ENCODE measurements at places on chromosomes 2 and 18.

- no peak for DNase-seq
These were observed 58.0 kb downstream of the RAB31 start for GRCh38 chr18:9766076-9766481.

DNA sequence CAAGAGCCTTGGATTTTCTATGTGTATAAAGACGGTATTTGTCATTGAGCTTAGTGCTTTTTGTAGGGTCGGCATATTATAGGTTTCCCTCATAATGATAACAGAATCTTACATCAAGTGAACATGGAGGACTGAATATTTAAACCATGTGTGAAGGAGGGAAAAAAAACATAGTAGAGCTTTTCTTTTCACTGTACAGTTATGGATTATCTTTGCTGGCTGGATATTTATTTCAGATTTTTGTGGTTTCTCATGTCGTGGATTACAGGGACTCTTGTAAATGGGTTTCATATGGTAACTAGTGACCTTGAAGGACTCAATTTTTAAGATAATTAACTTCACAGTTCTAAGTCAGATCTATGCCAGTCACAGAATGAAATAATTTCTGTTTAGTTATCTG is 330.2 kb upstream of the NRP2 start:
- no peak for DNase-seq

DNA sequence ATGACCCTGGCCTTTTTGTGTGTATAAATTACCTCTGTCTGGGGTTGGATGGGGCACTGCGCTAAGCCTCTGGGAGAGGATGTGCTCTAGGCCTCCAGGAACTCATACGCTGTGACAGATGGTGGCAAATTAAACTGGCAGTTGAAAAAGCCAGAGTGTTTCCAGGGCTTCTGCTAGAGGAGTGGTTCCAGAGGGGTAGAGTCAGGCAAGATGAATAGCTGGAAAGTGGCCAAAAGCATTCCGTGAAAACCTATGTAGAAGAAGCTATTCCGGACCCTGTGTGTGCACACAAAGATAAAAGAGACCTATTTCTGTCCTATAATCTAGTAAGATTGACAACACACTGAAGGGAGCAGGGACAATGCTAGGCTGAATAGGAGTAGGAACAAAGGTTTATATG is 84.8 kb downstream of the ACTR3 start:
- no peak for DNase-seq

GRCh38 chr2:126704434-126705160 is 48.6 kb downstream of the GYPC start:
- DNase-seq: no peak

GRCh38 chr2:85264471-85264870 is 63.3 kb downstream of the TGOLN2 start:
- DNase-seq: no peak
